ENCODE measurements at places on chromosomes 1 and 21. TPM values are rescaled to one million over a fixed set of nuclear protein-coding genes. Genes with fewer than 3 reads are reported as not detected.

Gene SPRR2F
- not detected for total RNA-seq

Gene MNDA
- total RNA-seq: not detected

Gene ETNK2
- total RNA-seq: 1.4 TPM

Gene PRAMEF12
- total RNA-seq: not detected

Gene DTL
- total RNA-seq: 92.0 TPM

Gene PLA2G2F
- not detected for total RNA-seq

Gene SEC16B
- total RNA-seq: not detected

DNA sequence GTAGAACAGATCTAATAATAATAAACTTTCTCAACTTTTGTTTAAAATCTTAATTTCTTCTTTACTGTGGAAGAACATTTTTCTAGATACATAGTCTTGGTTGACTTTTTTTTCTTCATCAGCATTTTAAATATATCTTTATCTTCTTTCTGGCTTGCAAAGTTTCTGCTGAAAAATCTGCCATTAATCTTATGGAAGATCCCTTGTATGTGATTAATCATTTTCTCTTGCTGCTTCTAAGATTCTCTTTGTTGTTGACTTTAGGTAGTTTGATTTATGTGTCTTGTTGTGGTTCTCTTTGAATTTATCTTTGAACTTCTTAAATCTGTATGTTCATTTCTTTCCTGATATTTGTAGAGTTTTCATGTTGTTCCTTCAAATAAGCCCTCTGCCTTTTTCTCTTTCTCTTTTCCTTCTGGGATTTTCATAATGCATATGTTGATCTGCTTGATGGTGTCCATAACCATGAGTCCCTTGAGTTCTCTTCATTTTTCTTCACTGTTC, 657.6 kb upstream of the CXADR start:
- H3K4me1 ChIP-seq: no peaks in the 10 kb centered on the region
- no peak for DNase-seq
- H3K36me3 ChIP-seq: no peaks in the 10 kb centered on the region
- H3K4me3 ChIP-seq: no peak overlapping the region
- no peak overlapping the region for H3K27ac ChIP-seq

DNA sequence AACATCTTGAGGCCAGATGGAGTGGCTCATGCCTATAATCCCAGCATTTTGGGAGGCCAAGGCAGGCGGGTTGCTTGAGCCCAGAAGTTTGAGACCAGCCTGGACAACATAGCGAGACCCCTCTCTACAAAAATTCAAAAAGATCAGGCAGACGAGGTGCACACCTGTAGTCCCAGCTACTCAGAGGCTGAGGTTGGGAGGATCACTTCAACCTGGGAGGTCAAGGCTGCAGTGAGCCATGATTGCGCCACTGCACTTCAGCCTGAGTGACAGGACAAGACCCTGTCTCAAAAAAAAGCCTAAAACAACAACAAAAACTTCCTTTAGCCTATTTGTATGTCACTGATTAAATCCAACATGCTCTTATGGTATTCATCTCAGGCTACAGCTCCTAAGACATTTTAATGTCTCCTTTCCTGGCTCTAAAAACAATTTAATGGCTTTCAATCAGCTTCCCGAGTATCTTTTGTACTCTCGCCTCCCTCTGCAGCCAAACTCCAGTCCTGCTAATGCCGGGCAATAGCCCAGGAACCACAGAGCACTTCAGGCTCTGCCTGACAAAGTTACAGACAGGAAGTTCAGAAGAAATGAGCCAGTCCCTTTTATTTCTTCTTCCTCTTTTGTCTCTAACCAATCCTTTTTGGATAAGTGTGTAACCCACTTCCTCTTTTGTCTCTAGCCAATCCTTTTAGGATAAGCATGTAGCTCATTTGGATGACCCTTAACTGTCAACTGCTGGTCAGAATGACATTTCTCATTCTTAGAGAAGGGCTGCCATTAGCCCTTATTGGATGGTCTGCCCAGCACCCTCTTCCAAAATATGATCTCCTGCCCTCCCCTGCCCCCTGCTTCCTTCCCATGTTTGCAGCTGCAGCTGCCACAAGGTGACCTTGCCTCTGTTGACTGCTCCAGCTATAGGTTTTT, 6.6 kb upstream of the DOP1B start:
- H3K4me3 ChIP-seq: no peak overlapping the region
- H3K27ac ChIP-seq: peak overlapping the region; percentile 74
- no peak for DNase-seq
- H3K4me1 ChIP-seq: peaks cover 24% of the 10 kb centered on the region

GRCh38 chr1:168112673-168113305, 23.9 kb downstream of the GPR161 start:
- H3K36me3 ChIP-seq: no peaks in the 10 kb centered on the region
- DNase-seq: peak; percentile 83
- H3K27ac ChIP-seq: no peak overlapping the region
- no peak overlapping the region for H3K4me3 ChIP-seq
- no peaks in the 10 kb centered on the region for H3K27me3 ChIP-seq

DNA sequence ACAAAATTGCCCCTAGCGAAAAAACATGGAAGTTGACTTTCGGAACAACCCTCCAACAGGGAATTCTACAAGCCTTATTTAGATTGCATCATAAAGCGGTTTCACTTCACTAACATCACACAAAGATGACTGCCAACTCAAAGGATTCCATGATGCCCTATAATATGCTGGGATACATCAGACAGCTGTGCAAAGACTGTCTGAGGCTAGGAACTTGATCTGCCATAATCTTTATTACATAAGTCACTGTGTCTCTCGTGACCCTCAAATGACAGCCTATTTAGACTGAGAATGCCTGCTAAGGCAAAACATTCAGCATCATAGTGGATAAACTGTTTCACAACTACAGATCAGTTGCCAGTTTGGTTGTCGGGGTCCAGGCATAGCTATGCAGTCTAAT, 23.8 kb downstream of the FH start:
- no peak overlapping the region for H3K4me3 ChIP-seq
- no peaks in the 10 kb centered on the region for H3K4me1 ChIP-seq
- H3K27ac ChIP-seq: no peak overlapping the region
- no peak for DNase-seq
- H3K27me3 ChIP-seq: no peaks in the 10 kb centered on the region
- H3K36me3 ChIP-seq: peaks cover 42% of the 10 kb centered on the region

- no peaks in the 10 kb centered on the region for H3K27me3 ChIP-seq
- no peaks in the 10 kb centered on the region for H3K36me3 ChIP-seq
- no peak overlapping the region for H3K27ac ChIP-seq
- H3K4me1 ChIP-seq: no peaks in the 10 kb centered on the region
- no peak for DNase-seq
- no peak overlapping the region for H3K4me3 ChIP-seq
These were observed 44.8 kb downstream of the DDAH1 start for GRCh38 chr1:85420199-85420598.

DNA sequence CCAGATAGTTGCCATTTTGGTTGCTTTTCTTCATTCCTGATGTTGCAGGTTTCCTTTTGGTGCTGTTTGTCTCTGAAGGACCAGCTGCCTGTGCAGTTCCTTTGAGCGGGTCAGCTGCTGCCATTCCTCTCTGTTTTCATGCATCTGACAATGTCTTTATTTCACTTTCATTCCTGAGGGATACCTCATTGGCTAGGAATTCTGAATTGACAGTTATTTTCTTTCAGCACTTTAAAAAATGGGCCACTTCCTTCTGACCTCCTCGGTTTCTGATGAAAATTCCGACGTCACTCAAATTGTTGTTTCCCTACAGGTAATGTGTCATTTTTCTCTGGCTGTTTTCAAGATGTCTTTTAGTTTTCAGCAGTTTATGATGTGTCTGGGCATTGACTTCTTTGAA, 24.8 kb downstream of the CCSAP start:
- DNase-seq: no peak
- no peaks in the 10 kb centered on the region for H3K27me3 ChIP-seq
- no peaks in the 10 kb centered on the region for H3K4me1 ChIP-seq
- H3K27ac ChIP-seq: no peak overlapping the region
- H3K36me3 ChIP-seq: peaks cover 14% of the 10 kb centered on the region
- no peak overlapping the region for H3K4me3 ChIP-seq

GRCh38 chr1:228363686-228364067, 43.0 kb downstream of the TRIM11 start:
- H3K27me3 ChIP-seq: no peaks in the 10 kb centered on the region
- no peaks in the 10 kb centered on the region for H3K36me3 ChIP-seq
- DNase-seq: no peak
- H3K27ac ChIP-seq: no peak overlapping the region

DNA sequence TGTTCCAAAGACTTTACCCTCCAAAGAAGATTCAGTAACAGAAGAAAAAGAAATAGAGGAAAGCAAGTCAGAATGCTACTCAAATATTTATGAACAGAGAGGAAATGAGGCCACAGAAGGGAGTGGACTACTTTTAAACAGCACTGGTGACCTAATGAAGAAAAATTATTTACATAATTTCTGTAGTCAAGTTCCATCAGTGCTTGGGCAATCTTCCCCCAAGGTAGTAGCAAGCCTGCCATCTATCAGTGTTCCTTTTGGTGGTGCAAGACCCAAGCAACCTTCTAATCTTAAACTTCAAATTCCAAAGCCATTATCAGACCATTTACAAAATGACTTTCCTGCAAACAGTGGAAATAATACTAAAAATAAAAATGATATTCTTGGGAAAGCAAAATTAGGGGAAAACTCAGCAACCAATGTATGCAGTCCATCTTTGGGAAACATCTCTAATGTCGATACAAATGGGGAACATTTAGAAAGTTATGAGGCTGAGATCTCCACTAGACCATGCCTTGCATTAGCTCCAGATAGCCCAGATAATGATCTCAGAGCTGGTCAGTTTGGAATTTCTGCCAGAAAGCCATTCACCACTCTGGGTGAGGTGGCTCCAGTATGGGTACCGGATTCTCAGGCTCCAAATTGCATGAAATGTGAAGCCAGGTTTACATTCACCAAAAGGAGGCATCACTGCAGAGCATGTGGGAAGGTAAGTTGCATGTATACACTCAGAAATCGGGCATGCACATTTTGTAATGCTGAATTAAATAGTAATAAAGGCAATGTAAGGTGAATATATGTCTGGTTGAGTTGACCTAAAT, 97.2 kb downstream of the ZFYVE9 start:
- H3K4me1 ChIP-seq: peaks cover 7% of the 10 kb centered on the region
- no peaks in the 10 kb centered on the region for H3K27me3 ChIP-seq
- no peak overlapping the region for H3K4me3 ChIP-seq
- H3K36me3 ChIP-seq: no peaks in the 10 kb centered on the region

DNA sequence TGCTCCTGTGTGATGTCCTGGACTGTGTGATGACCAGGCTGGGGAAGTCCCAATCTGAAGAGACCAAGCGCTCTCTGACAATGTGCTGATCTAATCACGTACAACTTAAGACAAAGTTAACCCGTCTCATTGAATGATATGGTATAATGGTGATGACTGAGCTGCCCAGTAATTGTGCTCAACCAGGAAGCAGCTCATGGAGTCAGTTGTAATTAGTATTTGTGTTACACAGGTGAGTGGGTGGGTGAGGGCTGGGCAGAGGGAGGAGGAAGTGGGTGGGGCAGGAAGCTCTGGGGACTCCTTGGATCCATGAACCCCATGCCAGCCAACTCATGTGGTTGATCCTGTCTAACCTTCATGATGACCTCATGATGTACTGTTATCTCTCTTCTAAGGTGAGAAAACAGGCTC, 8.7 kb upstream of the ECE1 start:
- no peak overlapping the region for H3K4me3 ChIP-seq
- no peaks in the 10 kb centered on the region for H3K27me3 ChIP-seq
- DNase-seq: peak; percentile 44
- H3K4me1 ChIP-seq: peaks cover 85% of the 10 kb centered on the region
- H3K36me3 ChIP-seq: peaks cover 22% of the 10 kb centered on the region

DNA sequence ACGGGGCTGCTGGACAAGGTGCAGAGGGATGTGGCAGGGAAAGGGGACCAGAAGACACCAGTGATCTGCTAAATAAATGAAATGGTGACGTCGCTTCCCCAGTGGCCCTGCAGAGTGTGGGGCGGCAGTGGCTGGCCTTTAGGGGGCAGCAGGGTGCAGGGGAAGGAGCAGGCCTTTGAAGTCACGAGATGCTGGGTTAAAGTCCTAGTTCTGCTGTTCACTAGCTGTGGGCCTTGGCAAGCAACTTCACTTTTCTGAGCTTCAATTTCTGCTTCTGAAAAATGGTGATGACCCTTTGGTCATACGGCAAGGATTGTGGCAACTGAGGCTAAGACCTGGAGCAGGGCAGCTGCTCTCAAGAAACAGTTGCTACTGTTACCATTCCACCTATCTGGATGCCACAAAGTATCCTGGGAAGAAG, 9.2 kb upstream of the GALE start:
- peaks cover 3% of the 10 kb centered on the region for H3K36me3 ChIP-seq
- H3K27me3 ChIP-seq: no peaks in the 10 kb centered on the region
- DNase-seq: peak; percentile 88
- H3K4me1 ChIP-seq: peaks cover 9% of the 10 kb centered on the region
- H3K27ac ChIP-seq: no peak overlapping the region

GRCh38 chr1:47222476-47222875, 9.5 kb downstream of the TAL1 start:
- H3K4me3 ChIP-seq: no peak overlapping the region
- peaks cover 20% of the 10 kb centered on the region for H3K27me3 ChIP-seq
- H3K4me1 ChIP-seq: no peaks in the 10 kb centered on the region
- no peak for DNase-seq
- no peak overlapping the region for H3K27ac ChIP-seq
- H3K36me3 ChIP-seq: no peaks in the 10 kb centered on the region

- H3K4me1 ChIP-seq: peaks cover 4% of the 10 kb centered on the region
- H3K4me3 ChIP-seq: no peak overlapping the region
- H3K27me3 ChIP-seq: peaks cover 5% of the 10 kb centered on the region
- DNase-seq: no peak
- H3K36me3 ChIP-seq: no peaks in the 10 kb centered on the region
These were observed 49.8 kb upstream of the SCAF4 start for GRCh38 chr21:31781737-31782136.

- H3K27ac ChIP-seq: no peak overlapping the region
- no peak for DNase-seq
- H3K36me3 ChIP-seq: no peaks in the 10 kb centered on the region
- H3K4me1 ChIP-seq: peaks cover 31% of the 10 kb centered on the region
- no peaks in the 10 kb centered on the region for H3K27me3 ChIP-seq
These were observed 35.1 kb downstream of the MPZL1 start for GRCh38 chr1:167756730-167757405.

GRCh38 chr1:212930986-212931678, 19.2 kb upstream of the VASH2 start:
- H3K4me3 ChIP-seq: no peak overlapping the region
- no peak overlapping the region for H3K27ac ChIP-seq
- H3K27me3 ChIP-seq: no peaks in the 10 kb centered on the region
- H3K4me1 ChIP-seq: no peaks in the 10 kb centered on the region
- no peaks in the 10 kb centered on the region for H3K36me3 ChIP-seq
- no peak for DNase-seq

- H3K4me1 ChIP-seq: no peaks in the 10 kb centered on the region
- H3K36me3 ChIP-seq: no peaks in the 10 kb centered on the region
- DNase-seq: no peak
- no peak overlapping the region for H3K27ac ChIP-seq
These were observed 22.5 kb upstream of the SIKE1 start for GRCh38 chr1:114803001-114803400.

All from activated CD8-positive, alpha-beta T cell treated with anti-CD3 and anti-CD28 coated beads for 36 hours (primary cell).